ENCODE measurements at places on chromosomes 1 and 21.
A peak's percentile ranks its signal among the peaks of the same experiment; 100 is the strongest.

DNA sequence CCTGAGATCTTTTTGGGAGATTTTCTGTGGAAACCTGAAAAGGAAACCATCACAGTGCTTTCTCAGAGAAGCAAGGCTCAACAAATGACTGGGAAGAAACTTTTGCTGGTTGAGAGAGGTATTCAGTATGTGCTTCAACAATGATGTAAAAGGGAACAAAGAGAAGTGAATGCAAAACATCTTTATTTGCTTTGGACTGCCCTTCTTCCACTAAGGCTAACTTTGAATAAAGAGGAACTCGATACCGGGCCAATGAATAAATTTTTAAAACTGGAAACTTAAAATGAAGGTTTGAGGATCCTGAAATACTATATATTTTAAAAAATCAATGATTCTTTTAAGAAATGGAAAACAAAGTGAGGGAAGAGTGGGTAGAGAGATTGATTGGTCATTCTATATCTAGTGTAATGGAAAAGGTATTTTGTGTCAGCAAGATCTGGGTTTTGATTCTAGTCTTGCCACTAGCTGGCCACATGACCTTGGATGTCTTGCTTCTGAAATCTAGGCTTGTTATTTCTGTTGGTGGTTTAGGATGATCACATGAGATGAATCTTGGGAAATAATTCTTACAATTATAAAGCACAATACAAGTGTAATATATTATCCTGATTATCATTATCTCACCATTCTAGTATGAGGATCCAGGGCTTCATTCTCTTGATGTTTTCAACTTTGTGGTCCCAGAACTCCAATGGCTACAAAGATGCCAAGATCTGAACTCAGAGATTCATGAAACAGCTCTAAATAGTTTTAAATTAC lies 34.6 kb upstream of the APOBEC4 start:
- no peak for DNase-seq

GRCh38 chr1:107689159-107689558 lies 275.8 kb downstream of the VAV3 start:
- no peak for DNase-seq

DNA sequence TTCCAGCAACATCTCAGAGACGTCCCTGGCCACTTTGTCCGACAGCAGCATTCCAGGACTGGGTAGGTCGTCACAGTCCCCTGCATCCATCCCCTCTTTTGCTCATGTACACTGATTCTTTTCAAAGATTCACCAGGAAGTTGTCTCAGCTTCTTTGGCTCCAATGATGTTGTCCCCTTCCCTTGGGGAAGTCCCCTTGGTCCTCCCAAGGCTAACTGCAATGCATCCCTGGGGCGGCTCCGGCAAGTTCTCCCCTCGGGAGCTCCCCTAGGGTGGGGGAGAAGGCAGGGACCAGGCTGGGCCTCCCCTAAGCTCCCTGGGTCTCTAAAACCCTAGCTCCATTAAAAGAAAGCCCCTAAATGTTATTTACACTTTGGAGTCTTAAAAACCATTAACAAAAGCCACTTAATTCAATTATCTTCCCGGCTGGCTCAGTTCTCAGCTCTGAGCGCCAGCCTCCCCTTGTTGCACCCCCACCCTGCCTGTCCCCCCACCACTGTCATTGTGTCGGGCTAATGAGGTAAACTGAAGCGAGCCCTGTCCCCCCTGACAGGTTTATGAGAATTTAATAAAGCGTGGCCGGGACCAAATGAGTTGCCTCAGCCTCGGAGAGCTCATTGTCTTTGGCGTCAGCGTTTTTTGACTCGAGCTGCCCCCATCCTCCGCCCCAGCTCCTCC lies 25.3 kb downstream of the KNCN start:
- DNase-seq: peak; percentile 30

- DNase-seq: no peak
Observed at GRCh38 chr1:163777205-163777604, 455.5 kb downstream of the NUF2 start.

GRCh38 chr21:38954588-38955004 lies 148.9 kb downstream of the ETS2 start:
- DNase-seq: peak; percentile 71

DNA sequence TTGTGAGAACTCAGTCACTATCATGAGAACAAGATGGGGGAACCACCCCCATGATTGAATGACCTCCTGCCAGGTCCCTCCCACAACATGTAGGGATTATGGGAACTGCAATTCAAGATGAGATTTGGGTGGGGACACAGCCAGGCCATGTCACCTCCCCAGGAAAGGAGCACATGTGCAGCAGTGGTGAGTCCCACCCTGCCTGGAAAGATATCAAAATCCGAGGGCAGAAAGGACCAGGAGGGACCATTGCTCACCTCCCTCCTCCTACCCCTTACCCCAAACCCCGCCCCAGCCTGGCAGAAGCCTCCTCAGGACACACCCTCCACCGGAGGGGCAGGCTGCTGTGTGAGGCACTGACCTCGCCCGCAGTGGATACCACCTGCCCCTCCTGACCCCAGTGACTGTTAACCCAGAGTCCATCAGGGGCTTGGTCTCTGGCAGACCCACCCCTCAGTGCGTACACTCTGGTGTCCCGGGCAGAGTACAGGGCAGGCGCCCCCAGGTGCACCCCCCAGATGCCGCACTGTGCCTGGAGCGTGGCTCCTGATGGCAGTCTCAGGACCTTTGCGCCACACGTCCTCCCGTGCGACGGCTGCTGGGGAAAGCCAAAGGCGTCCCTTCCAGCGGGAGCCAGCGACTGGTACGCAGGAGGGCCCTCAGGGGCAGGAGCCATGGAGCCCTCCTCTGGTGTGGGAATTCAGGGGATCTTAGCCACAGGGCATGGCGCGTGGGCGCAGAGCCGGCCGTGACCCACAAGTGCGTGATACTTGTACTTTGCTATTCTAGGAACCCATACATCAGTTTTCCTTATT lies 20.9 kb downstream of the PDXK start:
- no peak for DNase-seq

- no peak for DNase-seq
Observed at GRCh38 chr1:206593351-206593925, 18.8 kb downstream of the EIF2D start.

GRCh38 chr21:41220208-41220733 lies 52.3 kb downstream of the BACE2 start:
- DNase-seq: no peak

DNA sequence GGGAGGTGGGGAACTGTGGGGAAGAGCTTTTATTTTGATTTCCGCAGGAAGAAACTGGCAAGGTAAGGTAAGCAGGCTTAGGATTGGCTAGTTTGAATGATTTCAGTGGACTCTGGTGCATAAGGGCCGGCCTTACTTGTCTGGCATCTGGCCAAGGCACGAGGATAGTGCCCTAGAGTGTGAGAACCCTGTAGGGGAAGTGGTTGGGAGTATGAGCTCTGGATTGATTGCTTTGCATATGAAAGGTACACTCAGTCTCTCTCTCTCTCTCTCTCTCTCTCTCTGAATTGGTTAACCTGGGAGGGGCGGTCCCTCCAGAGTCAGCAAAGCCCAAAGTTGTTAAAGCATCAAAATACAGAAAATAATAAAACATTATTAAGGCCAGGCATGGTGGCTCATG lies 463.0 kb downstream of the SIPA1L2 start:
- no peak for DNase-seq

GRCh38 chr1:37035796-37036666 lies 1.7 kb upstream of the GRIK3 start:
- peak; percentile 52 for DNase-seq

GRCh38 chr1:27517907-27518718 lies 28.1 kb upstream of the WASF2 start:
- DNase-seq: peak; percentile 46

GRCh38 chr1:24369801-24370200 lies 43.8 kb downstream of the STPG1 start:
- no peak for DNase-seq

- DNase-seq: no peak
Observed at GRCh38 chr1:237042892-237043576, 1.1 kb downstream of the RYR2 start.

- DNase-seq: no peak
Observed at GRCh38 chr21:14562959-14563358, 16.8 kb upstream of the SAMSN1 start.

- no peak for DNase-seq
Observed at GRCh38 chr1:88742531-88742930, 58.5 kb downstream of the PKN2 start.

DNA sequence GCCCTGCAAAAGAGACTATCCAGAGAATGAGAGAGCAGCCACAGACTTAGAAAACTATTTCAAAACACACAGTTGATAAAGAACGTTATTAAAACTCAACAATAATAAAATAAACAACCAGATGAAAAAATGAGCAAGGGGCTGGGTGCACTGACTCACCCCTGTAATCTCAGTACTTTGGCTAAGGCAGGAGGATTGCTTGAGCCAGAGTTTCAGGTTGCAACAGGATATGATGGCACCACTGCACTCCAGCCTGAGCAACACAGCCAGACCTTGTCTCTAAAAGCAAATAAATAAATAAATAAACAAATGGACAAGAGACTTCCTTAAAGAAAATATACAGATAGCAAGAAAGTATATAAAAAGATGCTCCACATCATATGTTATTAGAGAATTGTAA lies 144.6 kb downstream of the LRRIQ3 start:
- no peak for DNase-seq

- no peak for DNase-seq
Observed at GRCh38 chr1:4046836-4047461, 146.9 kb upstream of the C1orf174 start.

DNA sequence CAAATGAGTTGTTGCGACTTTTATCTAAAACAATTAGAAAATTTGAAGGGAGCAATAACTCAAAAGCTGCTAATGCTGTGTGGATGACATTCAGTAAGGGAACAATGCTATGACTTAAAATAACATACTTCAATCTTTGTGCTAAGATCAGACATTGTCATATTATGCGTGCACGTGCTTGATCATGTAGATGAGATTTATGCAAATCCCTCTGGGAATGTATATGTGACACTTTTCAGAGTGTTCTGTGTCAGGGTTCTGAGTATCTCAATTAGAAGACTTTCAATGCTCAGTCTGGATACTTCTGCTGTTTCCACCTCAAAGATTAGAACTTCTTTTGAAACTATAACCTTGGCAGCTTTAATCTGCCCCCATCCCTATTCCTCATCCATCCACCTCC lies 18.6 kb upstream of the POU2F1 start:
- no peak for DNase-seq

- no peak for DNase-seq
Observed at GRCh38 chr1:107449326-107449725, 308.5 kb downstream of the NTNG1 start.

- no peak for DNase-seq
Observed at GRCh38 chr21:42475036-42475435, 21.0 kb downstream of the RSPH1 start.

DNA sequence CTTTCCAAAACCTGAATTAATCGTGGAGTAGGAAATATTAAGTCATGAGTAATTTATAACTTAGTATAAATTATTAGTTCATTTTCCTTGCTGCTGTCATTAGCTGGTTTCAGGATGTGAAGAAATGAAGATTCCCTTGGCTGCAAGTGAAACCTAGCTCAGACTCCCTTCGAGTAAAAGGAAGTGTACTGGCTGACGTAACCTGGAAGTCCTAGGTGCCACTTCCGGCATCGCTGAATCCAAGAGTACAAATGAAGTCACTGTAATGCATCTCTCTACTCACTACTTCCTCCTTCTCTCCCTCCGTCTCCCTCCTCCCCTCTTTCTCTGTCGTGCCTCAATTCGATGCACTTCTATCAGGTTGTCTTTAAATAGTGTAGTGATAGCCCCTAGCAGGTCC lies 28.8 kb downstream of the ZP4 start:
- DNase-seq: no peak

- DNase-seq: peak; percentile 78
Observed at GRCh38 chr1:15090373-15090772, 63.2 kb upstream of the TMEM51 start.

GRCh38 chr1:154726896-154727753 lies 119.1 kb upstream of the ADAR start:
- no peak for DNase-seq

DNA sequence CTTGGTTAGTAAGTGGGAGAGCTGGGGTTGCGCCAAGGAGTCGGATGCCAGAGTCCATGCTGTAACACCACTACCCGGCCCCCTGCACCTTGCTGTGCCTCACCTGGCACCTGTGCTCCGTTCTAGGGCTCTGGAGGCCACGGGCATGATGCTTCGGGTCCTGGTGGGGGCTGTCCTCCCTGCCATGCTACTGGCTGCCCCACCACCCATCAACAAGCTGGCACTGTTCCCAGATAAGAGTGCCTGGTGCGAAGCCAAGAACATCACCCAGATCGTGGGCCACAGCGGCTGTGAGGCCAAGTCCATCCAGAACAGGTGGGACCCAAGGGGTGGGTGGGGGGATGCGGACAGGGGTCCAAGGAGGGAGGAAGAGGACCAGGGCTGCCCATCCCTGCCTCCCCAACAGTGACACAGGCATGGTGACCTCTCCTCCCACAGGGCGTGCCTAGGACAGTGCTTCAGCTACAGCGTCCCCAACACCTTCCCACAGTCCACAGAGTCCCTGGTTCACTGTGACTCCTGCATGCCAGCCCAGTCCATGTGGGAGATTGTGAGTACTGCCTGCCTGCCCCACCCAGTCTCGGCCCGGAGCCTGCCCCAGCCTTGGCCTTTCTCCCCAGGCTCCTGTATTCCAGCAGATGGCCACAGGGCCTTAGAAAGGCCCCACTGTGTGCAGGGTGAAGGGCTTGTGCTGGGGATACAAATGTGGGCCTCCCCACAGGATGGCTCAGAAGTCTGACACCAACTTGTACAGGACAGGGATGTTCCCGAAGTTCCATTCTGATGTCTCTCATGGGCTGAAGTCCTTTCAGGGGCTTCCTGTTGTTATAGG lies 9.6 kb upstream of the HTR6 start:
- peak; percentile 13 for DNase-seq

- no peak for DNase-seq
Observed at GRCh38 chr1:99482750-99483149, 163.2 kb upstream of the PALMD start.

DNA sequence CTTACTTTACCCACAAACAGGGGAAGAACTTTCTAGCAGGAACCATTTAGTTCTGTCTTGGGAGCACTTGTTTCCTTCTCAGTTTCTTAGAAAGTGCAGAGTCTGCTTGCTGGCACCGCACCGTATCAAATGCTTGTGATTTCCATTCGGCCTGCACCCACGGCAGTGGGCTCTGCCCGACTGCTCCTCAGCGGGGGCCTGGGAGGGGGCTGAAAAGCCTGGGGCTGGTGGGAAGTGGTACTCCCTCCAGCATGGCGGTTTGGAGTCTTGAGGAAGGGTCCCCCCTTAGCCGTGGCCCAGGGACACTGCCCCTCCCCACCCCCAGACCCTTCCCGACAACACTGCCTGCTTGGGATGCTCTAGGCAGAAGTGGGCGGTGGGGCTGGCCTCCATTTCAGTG lies 57.0 kb downstream of the KIF26B start:
- DNase-seq: no peak

Measured in NCI-H2081 (cell line).